Hematopoietic multipotent progenitor cell (in vitro differentiated cells): ENCODE measurements at places on chromosomes 3 and 15.

DNA sequence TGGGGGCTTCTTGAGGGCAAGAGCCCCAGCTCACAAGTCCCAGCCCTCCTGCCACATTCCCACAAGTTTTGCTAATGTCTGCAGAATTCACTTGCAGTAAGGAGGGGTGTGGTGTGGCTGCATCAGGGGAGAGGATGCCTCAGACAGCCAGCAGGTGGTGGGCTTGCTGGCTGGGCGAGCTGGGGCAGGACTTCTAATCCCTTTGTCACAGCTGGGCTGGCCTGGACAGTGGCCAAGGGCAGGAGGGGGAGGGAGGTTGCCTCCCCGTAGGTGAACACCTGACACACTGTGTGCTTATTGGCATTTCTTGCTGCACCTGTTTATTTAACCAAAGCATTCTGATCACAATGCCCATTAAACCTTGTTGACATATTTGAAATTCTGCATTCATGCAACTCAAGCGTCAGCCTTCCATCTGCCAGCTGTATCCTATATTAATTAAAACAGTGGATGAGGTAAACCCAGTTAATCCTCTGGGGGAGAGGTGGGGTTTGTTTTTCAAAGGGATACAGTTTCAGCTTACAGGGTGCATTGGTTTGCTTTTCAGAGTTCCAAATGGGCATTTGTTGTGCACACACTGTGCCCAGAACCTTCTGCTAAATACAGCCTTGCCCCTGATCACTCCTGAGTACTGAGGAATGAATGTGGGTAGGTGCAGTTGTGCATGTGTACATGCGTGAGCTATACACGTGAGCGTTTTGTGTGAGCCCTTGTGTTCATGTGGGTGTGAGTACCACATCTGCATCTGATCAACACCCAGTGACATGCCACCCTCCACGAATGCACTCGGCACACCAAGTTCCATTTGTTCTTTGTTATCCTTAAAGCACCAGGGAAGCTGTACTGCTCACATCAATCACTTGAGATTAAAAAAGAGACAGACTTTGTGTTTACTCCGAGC lies 268.7 kb downstream of the XXYLT1 start:
- peak; percentile 75 for DNase-seq

- no peak for DNase-seq
Measured at GRCh38 chr3:89098964-89099585, 8.3 kb upstream of the EPHA3 start.

GRCh38 chr3:197718891-197719290 lies 17.8 kb downstream of the RUBCN start:
- no peak for DNase-seq

GRCh38 chr3:38644662-38645053 lies 4.8 kb downstream of the SCN5A start:
- DNase-seq: no peak

- DNase-seq: no peak
Measured at GRCh38 chr3:48709051-48709461, 8.0 kb downstream of the IP6K2 start.

GRCh38 chr15:74396146-74396438 lies 28.6 kb upstream of the CYP11A1 start:
- no peak for DNase-seq

DNA sequence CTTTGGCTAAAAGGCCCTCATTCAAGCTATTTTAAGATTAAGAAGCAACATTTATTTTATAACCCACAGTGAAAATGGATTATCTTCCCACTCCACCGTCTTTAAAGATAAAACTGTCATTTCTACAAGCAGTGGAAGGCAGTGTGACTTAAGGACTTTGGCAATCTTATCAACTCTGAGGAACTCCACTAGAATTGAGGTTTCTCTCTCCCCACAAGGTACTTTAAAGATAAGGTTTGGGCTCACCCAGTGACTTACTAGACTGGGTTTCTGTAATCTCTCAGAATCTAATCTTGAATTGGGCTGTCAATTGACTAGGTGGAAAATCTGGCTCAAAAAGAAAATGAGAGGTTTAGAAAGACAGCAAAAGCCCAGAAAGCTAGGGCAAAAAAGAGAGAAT lies 21.7 kb downstream of the ZNF385D start:
- no peak for DNase-seq

GRCh38 chr3:61631108-61631769 lies 69.9 kb downstream of the PTPRG start:
- DNase-seq: no peak

DNA sequence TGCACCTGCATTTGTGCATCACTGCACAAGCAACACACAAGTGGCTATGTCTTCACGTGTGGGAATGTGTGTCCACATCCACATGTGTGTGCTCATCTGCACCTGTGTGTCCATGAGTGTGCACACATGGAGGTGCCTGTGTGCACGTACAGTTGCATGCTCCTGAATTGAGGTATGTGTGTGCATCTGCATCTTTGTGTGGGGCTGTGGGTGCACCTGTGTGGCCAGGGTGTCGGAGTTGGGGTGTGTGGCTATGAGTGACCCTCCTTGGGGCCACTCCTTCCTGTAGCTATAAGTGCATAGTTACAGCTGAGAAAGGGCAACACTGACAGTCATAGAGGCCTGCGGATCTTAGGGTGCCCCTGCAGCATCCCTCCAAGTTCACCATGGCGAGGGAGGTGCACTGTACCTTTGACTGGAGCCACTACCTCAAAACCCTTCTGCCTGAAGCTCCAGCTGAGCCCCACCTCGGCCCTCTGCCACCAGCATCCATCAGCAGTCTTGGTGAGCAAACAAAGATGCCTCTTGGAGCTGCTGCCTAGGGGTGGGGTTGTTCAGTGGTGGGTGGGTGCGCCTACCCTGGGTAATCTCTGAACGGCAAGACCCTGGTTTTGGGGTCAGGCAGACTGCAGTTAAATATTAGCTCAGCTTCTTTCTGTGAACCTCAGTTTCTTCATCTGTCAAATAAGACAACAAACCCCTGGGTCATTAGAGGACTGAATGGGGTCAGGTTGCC lies 5.2 kb upstream of the HHATL start:
- no peak for DNase-seq
